Activated naive CD4-positive, alpha-beta T cell treated with anti-CD3 and anti-CD28 coated beads for 36 hours (primary cell): ENCODE measurements at places on chromosomes 5 and 9. TPM values are rescaled to one million over a fixed set of nuclear protein-coding genes. Genes with fewer than 3 reads are reported as not detected.

DNA sequence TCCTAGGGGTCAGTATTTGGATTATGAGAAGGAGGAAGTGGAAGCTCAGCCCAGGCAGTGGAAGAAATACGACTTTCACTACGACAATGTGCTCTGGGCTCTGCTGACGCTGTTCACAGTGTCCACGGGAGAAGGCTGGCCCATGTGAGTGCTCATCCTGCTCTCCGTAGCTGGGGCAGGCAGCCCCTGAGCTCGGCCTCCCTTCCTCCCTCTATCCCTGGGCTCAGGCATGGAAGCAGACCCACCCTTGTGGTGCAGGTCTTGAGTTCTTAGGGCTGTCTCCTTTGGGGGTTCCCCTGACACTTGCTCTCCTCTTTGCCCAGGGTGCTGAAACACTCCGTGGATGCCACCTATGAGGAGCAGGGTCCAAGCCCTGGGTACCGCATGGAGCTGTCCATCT is 180.1 kb downstream of the CACNA1B start:
- H3K36me3 ChIP-seq, result no peaks in the 10 kb centered on the region
- no peak overlapping the region for H3K27ac ChIP-seq
- H3K4me1 ChIP-seq, result no peaks in the 10 kb centered on the region
- no peak overlapping the region for H3K4me3 ChIP-seq
- H3K27me3 ChIP-seq, result peaks cover 3% of the 10 kb centered on the region

DNA sequence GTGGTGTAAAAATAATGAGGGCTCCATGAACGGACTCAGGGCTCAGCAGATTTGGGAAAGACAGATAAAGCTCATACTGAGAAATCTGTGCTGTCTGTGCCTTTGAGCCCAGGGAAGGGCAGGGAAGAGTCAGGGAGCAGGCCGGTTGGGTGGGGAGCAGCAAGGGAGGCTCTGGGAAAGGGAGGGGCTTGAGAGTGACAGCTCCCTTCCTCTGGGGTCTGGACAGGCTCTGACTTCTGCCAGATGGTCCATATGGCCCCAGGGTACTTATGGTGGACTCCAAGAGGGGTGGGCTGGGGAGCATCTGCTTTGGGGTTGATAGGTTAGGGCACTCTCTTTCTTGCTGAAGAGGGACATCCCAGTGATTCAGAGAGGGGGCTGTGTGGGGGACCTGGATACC is 2.1 kb downstream of the NPR2 start:
- no peak overlapping the region for H3K4me3 ChIP-seq
- no peak overlapping the region for H3K27ac ChIP-seq
- peaks cover 5% of the 10 kb centered on the region for H3K4me1 ChIP-seq
- H3K27me3 ChIP-seq, result no peaks in the 10 kb centered on the region
- DNase-seq, result no peak

DNA sequence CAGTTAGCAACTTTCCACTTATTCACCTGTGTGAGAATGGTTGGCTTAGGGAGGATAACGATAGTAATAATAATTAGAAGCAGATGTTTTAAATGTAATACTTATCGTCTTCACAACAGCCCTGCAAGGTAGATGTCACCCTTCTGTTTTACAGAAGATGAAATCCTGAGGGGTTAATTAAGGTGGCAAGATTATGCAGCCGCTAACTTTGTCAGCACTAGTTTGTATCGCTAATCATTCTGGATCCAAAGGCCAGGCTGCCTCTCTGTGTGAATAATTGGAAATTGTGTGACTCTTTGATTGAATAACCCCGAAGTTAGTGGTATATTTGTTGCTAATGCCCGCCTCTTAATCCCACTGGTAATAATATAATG is 635 bp downstream of the IFT74 start:
- H3K36me3 ChIP-seq, result no peaks in the 10 kb centered on the region
- H3K27ac ChIP-seq, result peak overlapping the region; percentile 87
- peaks cover 28% of the 10 kb centered on the region for H3K4me1 ChIP-seq
- peak overlapping the region; percentile 90 for H3K4me3 ChIP-seq

GRCh38 chr5:145450286-145450885 is 384.8 kb downstream of the PRELID2 start:
- no peak overlapping the region for H3K4me3 ChIP-seq
- H3K4me1 ChIP-seq, result no peaks in the 10 kb centered on the region
- no peaks in the 10 kb centered on the region for H3K27me3 ChIP-seq
- no peak for DNase-seq
- H3K27ac ChIP-seq, result no peak overlapping the region

GRCh38 chr5:90940227-90940995 is 381.8 kb downstream of the ADGRV1 start:
- DNase-seq, result peak; percentile 88
- no peaks in the 10 kb centered on the region for H3K27me3 ChIP-seq
- peaks cover 13% of the 10 kb centered on the region for H3K4me1 ChIP-seq

DNA sequence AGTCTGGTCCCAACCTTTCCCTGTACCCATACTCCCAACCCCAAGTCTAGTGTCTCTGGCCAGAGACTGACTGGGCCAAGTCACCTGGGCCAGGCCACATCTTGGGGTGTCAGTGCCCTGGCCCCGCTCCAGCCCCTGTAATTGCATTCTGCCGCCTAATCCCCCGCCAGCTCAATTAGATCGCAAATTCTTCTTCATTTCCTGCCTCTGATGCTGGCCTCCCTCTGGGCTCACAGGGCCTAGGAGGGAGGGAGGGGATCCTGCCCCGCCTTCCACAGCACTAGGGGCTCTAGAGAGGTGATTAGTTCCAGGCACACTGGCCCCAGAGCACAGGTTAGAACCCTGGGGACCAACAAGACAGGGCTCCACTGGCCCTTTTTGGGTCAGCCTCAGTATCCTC is 5.5 kb downstream of the CXXC5 start:
- H3K4me3 ChIP-seq, result no peak overlapping the region
- no peak overlapping the region for H3K27ac ChIP-seq
- no peak for DNase-seq
- peaks cover 31% of the 10 kb centered on the region for H3K4me1 ChIP-seq

- H3K4me3 ChIP-seq, result no peak overlapping the region
- DNase-seq, result no peak
- H3K27me3 ChIP-seq, result peaks cover 2% of the 10 kb centered on the region
- H3K36me3 ChIP-seq, result no peaks in the 10 kb centered on the region
- no peaks in the 10 kb centered on the region for H3K4me1 ChIP-seq
Measured at GRCh38 chr5:1204693-1205242, 3.4 kb downstream of the SLC6A19 start.

DNA sequence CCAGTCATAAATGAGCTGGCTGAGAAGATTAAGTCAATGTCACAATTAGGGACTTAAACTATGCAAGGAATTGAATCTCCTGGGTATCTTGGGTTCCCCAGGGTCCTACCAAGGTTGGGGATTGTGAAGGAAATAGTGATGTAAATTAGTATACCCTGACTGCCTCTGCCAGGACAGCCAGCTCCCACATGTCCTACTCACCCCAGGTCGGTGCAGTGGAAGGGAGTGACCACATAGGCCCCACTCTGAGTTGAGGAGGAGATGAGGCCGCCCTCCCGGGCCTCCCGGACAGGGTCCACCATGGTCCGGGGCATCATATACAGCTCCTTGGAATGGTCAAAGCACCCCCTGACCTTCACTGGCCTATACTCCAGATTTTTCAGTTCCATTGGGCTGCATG is 2.7 kb downstream of the SURF1 start:
- peaks cover 39% of the 10 kb centered on the region for H3K36me3 ChIP-seq

- no peak for DNase-seq
- peaks cover 7% of the 10 kb centered on the region for H3K27me3 ChIP-seq
- H3K4me3 ChIP-seq, result no peak overlapping the region
- no peaks in the 10 kb centered on the region for H3K36me3 ChIP-seq
Measured at GRCh38 chr9:95791286-95791685, 84.2 kb upstream of the ERCC6L2 start.

Gene SPAG8
- total RNA-seq, result 0.95 TPM

Gene LECT2
- not detected for total RNA-seq

Gene NMUR2
- not detected for total RNA-seq

Gene FUBP3
- 32.8 TPM for total RNA-seq

Gene CCDC192
- not detected for total RNA-seq

Gene EGR1
- 20.7 TPM for total RNA-seq

Gene FBLL1
- not detected for total RNA-seq

Gene PROB1
- 1.1 TPM for total RNA-seq

Gene SLC28A3
- 0.32 TPM for total RNA-seq
